ENCODE measurements at places on chromosomes 7 and 10.

DNA sequence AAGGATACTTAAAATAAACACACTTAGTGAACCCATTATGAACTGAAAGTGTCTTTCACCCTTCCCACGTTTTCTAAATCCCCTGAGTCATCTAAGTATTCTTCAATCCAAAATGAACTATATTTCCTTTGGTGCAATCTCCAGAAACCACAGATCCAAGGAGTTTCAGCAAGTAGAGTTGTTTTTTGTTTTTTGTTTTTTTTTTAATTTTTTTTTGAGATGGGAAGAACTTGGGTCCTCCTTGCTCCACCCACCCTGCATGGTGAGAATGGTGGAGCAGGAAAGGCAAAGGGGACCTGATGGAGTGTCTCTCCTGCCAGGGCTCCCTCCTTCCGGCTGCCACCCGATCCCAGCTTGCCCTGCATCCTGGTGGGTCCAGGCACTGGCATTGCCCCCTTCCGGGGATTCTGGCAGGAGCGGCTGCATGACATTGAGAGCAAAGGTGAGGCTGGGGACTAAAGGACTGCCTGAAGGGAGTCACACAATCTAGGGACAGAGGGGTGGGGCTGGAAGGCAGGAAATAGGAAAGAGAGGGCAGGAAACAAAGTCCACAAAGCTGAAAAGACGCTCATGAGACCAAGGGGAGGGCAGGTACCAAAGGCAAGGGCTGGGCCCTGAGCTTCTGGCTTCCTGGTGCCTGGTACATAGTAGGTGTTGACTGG lies 12.1 kb downstream of the ATG9B start:
- DNase-seq = no peak

DNA sequence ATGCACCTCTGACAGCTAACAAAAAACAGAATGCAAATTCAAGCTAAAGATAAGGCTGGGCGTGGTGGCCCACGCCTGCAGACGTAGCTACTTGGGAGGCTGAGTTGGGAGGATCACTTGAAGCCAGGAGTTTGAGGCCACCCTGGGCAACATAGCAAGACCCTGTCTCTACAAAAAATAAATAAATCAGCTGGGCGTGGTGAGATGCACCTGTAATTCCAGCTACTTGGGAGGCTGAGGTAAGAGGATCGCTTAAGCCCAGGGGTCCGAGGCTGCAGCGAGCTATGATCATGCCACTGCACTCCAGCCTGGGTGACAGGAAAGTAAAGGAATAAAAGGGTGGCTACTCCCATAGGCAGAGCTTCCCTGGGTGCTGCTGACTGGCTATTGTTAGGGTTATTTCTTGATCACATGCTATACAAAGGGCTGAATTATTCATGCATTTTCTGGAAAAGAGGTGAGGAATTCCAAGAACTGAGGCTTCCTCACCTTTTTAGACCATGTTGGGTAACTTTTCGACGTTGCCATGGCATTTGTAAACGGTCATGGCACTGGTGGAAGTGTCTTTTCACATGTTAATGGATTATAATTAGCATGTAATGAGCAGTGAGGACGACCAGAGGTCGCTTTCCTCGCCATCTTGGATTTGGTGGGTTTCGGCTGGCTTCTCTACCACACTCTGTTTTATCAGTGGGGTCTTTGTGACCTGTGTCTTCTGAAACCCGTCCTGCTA lies 6.9 kb upstream of the PSMG3 start:
- no peak for DNase-seq

DNA sequence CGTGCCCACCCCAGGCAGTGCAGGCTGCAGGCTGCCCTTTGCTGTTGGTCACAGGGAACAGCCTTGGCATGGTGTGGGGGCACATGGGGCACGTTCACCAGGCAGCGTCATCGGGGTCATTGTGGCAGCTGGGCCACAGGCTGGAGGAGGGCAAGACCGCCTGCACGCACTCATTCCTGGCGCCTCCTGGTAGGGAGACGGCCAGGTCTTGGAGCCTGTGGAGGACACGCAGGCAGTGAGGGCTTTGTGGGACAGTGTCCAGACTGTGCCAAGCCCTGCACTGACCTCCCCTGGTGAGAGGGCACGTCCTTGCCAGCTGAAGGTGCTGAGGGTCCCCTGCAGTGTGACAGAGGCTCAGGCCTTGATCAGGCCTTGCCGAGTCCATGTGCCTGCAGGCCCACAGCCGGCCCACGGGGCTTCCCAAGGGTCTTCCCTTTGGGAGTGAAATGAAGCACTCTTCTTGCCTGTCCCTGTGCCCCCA lies 76.4 kb downstream of the NKX6-2 start:
- DNase-seq = no peak

GRCh38 chr7:95921543-95921942 lies 149.2 kb downstream of the DYNC1I1 start:
- peak; percentile 51 for DNase-seq

DNA sequence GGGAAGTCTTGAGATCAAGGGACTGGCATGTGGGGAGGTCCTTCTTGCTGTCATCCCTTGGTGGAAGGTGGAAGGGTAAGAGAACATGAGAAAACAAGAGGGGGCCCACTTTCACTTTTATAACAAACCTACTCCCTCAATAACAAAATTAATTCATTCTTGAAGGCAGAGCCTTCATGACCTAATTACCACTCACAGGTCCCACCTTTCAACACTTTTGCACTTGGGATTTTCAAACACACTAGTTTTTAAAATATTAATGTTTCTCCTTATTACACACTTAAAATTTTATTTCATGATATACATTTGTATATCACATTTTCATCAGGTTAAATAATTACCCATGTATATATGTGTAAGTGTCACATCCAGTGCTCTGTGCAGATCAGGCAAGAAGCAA lies 2.0 kb downstream of the ST7 start:
- no peak for DNase-seq

DNA sequence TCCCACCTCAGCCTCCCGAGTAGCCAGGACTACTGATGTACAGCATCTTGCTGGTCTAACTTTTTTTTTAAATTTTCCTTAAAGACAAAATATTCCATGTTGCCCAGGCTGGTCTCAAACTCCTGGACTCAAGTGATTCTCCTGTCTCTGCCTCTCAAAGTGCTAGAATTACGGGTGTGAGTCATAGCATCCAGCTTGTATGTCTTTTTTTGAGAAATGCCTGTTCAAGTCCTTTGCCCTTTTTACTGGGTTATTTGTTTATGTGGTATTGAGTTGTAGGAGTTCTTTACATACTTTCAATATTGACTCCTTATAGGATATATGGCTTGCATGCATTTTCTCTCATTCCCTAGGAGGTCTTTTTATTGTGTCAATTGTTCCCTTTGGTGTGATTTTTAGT lies 486.4 kb downstream of the MAGI2 start:
- DNase-seq = peak; percentile 47

- no peak for DNase-seq
Observed at GRCh38 chr10:91782539-91782938, 15.7 kb upstream of the TNKS2 start.

DNA sequence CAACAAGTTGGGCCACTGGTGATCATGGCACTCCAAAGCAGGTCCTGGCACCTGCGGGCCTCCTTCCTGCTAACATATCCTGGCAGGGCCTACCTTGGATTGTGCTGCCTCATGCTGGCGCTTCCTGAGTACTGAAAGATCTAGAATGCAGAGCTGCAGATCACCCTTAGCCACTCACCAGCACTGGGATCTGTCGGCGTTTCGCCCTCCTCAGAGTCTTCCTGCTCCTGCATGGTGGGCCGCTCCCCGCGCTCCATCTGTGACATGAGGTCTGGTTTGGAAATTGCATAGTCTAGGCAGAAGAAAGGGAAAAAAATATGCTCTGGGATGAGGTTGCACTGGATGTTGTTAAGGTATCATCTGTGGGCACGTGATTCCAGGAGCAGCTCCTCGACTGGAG lies 10.0 kb downstream of the ZNF777 start:
- DNase-seq = no peak

DNA sequence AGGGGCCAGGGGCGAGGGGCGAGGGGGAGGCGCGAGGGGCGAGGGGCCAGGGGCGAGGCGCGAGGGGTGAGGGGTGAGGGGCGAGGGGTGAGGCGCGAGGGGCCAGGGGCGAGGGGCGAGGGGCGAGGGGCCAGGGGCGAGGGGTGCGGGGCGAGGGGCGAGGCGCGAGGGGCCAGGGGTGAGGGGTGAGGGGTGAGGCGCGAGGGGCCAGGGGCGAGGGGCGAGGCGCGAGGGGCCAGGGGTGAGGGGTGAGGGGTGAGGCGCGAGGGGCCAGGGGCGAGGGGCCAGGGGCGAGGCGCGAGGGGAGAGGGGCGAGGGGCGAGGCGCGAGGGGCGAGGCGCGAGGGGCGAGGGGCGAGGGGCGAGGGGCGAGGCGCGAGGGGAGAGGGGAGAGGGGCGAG lies 192.3 kb downstream of the PTPRN2 start:
- DNase-seq = no peak

- DNase-seq = peak; percentile 12
Observed at GRCh38 chr10:29794776-29795611, 160.2 kb upstream of the SVIL start.

DNA sequence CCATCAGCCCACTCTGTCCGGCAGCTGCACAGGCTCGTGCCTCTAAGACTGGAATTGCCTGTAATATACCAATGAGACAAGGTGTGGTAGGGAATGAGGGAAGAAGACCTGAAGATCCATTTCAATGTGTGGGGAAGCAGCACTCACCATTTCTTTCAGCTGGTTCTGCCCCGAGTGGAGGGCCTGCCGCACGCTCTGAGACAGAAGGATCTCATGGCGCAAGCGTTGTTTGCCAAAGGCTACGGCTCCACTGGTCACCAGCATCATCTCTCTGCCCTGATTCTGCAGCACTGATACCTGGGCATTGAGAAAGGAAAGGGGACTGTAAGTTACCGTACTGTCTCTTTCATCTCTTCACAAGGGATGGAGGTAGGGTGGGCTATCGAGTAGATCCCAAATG lies 19.4 kb downstream of the ALDH18A1 start:
- DNase-seq = no peak

DNA sequence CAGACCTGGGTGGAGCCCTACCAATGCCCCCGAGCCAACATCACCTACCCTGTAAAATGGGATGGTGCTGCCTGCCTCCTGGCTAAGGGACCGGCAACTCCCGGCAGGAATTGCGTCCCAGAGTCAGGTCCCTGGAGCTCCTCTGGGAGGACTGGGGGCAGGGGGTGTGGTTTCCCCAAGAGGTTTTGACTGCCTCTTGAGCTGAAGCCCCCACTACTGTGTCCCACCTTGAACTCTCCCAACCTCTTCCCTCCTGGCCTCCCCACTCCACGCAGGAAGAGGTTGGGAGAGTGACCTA lies 1.3 kb downstream of the SH2B2 start:
- no peak for DNase-seq

GRCh38 chr7:94266238-94266644 lies 128.5 kb upstream of the COL1A2 start:
- peak; percentile 39 for DNase-seq

GRCh38 chr7:139505563-139505962 lies 17.9 kb upstream of the CLEC2L start:
- no peak for DNase-seq

GRCh38 chr10:75015442-75015841 lies 96.0 kb upstream of the SAMD8 start:
- DNase-seq = no peak

DNA sequence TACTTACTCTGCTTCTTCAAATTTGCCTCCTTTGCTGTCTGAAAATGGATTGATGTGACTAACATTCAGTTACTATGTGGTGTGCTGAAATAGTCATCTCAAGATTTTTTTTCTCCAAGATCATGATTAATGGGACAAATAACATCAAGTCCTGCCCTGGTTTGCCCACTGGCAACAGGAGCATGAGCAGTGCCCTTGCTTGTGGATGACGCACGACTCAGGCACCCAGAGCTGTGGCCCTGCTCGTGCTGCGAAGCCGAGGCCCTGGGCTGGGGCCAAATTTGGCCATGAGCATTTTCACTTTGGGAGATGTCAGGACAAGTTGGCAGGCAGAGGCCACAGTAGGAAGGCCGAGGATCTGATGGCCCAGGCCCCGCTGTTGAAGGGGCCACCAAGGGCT lies 239.8 kb upstream of the IGFBP3 start:
- no peak for DNase-seq

- peak; percentile 34 for DNase-seq
Observed at GRCh38 chr7:140697447-140698143, 1.1 kb downstream of the NDUFB2 start.

- no peak for DNase-seq
Observed at GRCh38 chr7:33578881-33579672, 326.3 kb upstream of the BMPER start.

DNA sequence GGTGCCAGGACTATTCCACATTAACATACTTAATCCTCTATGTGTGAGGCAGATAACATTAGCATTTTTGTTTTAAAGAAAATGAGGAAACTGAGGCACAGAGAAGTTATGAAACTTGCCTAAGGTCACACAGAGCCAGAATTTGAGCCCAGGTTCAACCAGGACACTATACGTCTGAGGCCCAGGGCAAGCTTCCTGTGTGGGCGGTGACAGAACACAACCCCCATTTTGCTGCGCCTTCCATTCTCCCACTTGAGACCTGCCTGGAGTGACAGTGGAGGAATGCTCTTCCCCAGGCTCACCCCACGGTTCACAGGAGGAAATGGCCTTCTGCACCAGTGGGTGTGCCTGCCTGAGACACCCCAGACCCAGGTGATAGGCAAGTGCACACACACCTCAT lies 164.1 kb downstream of the SH3PXD2A start:
- DNase-seq = no peak

- DNase-seq = peak; percentile 97
Observed at GRCh38 chr7:71521506-71521905, 389.6 kb downstream of the GALNT17 start.

GRCh38 chr10:99007457-99007856 lies 228.2 kb downstream of the HPSE2 start:
- no peak for DNase-seq

DNA sequence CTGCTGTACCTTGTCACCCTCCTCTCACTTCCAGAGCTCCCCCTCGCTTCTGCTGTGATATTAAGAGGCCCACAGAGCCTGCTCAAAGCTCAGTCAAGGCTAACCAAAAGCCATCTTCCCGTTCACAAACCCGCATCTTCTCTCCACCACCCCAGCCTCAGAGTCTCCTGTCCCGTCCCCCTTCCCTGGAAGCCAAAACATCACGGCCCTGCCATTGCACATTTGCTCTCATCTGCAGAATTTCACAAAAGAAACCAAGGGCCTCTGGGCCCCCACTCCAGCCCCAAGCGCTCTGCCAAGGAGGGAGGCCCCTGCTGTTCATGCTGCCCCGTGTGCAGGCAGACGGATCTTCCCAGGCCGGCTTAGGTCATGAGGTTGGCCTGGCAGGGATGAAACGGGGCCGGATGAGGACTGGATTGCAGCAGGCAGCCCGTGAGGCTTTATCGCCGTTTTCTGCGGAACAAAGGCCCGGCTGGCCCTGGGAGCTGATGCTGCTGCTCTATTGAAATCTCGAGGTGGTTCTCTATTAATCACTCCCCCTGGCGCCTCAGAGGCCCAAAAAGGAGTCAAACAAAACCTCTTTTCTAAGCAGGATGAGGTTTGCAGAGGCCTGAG lies 31.6 kb upstream of the FOXK1 start:
- DNase-seq = peak; percentile 59

DNA sequence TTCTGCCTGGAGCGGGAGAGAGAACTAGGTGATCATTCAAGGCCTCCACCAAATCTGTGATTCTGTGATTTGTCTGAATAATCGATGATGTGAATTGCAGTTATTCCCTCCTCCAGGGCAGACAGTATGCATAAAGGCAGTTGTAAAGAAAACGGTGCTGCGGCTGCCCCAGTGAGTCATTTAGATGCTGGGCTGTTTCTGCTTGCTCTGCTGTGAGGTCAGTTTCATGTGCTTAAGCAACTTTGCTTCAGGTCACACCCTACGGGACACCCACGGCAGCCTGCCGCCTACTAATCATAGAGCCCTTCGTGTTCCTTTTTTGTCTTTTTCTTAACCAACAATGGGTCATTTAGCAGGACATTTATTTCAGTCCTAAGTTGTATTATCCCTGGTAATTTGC lies 158.1 kb upstream of the PITRM1 start:
- peak; percentile 62 for DNase-seq

Data from fibroblast of upper back skin (primary cell).